ENCODE measurements at places on chromosomes 5 and 9.

DNA sequence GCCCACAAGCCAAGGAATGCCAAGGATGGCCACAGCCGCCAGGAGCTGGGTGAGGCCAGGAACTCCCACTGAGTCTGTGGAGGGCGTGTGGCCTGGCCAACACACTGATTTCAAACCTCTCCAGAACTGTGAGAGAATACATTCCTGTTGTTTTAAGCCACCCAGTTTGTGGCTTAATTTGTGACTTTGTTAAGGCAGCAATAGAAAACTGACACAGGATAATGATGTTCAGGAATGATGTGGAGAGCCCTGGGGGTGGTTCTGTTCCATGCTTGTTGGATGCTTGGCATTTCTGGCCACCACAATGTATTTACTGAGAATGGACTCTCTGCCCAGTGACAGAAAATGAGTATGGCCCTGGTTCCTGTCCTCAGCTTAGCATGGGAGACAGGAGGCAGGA lies 82.8 kb downstream of the DAP start:
- DNase-seq = no peak

GRCh38 chr5:135480511-135480910 lies 28.4 kb upstream of the TIFAB start:
- DNase-seq = no peak

- no peak for DNase-seq
Observed at GRCh38 chr9:125444956-125445506, 183.4 kb downstream of the GAPVD1 start.

GRCh38 chr9:124342776-124343485 lies 72.3 kb downstream of the PSMB7 start:
- DNase-seq = no peak

GRCh38 chr5:116320486-116320885 lies 235.7 kb downstream of the COMMD10 start:
- no peak for DNase-seq

DNA sequence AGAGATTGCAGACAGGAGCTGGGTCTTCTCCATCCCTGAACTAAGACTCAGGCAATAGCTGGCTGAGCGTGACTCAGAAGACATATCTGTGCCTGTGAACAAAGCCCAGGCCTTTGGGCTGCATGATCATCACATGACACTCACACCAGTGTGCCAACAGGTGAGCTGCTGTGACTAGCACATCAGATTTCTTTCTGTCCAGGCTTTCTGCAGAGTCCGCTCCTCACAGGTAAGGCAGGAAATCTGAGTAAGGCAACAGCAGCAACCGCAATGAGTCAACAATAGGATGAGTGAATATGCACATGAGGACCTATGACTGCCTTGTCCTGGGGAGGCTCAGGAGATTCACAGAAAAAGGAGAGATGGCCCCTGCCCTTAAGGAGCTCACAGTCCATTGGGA lies 293.6 kb downstream of the ACTL7B start:
- no peak for DNase-seq

DNA sequence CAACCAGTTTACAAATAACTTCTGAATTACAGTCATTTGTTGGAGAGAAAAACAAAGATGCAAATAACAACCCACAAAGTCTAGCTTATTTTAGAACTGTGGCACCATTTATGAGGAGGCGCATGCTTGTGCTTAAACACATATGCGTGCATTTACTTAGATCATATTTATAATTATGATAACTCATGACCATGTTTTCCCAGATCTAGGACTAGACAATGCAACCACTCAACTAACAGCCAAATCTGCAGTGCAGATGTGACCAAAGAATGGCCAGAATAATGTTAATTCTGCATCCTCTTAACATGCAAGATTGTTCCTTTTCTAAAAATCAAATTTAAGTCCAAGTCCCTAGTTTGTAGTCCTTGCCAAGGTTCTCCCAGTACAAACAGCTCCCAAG lies 167.3 kb upstream of the FST start:
- DNase-seq = no peak

- no peak for DNase-seq
Observed at GRCh38 chr5:88691945-88692868, 190.8 kb downstream of the MEF2C start.

DNA sequence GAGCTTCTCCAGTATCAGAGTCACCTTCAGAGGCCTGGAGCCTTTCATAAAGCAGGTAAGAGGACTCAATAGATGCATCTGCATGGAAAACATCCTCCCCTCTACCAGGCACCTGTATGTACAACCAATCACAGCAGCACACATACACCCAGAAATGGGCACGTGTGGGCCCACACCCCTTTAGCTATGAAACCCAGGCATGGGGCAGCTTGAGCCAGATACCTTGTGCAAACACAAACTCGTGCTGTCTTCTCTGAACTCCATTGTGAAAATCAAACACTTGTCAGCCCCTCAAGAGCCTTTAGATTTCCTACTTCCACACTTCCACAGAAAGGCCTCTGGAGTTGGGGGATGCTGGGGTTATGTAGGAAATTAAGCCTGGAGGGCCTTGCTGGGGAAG lies 1.1 kb upstream of the CSF2 start:
- DNase-seq = no peak

- no peak for DNase-seq
Observed at GRCh38 chr5:178203670-178204181, 607 bp upstream of the HNRNPAB start.

Measured in esophagus squamous epithelium (tissue), 5 donors.